Parietal lobe (tissue), 2 donors: ENCODE measurements at places on chromosomes 11 and 22. TPM values are rescaled to one million over a fixed set of nuclear protein-coding genes. Genes with fewer than 3 reads are reported as not detected.

Gene CSF2RB
- total RNA-seq = 0.31 TPM

Gene PLEKHA7
- total RNA-seq = 18.5 TPM

Gene OR51E2
- not detected for total RNA-seq

Gene MMP1
- not detected for total RNA-seq

Gene SHISA8
- not detected for total RNA-seq

Gene TESMIN
- not detected for total RNA-seq

Gene TMPRSS4
- total RNA-seq = not detected

Gene TUB
- 90.8 TPM for total RNA-seq

Gene FRMD8
- 7.8 TPM for total RNA-seq

Gene GLYAT
- total RNA-seq = not detected

Gene IFITM1
- total RNA-seq = 1.3 TPM

Gene KRTAP5-10
- total RNA-seq = not detected

Gene HOATZ
- 1.3 TPM for total RNA-seq

Gene TTC28
- 243 TPM for total RNA-seq

Gene VPREB1
- total RNA-seq = not detected

Gene MMP8
- not detected for total RNA-seq

Gene OR5B21
- total RNA-seq = not detected

Gene CALCA
- not detected for total RNA-seq

Gene YPEL4
- total RNA-seq = 5.6 TPM

Gene SMARCB1
- 56.0 TPM for total RNA-seq

Gene CNTF
- total RNA-seq = 5.6 TPM

Gene TMEM151A
- total RNA-seq = 9.7 TPM

Gene FREY1
- 4.4 TPM for total RNA-seq

Gene JRKL
- 10.6 TPM for total RNA-seq

Gene PRODH
- 2.8 TPM for total RNA-seq

Gene CHRNA10
- total RNA-seq = 2.8 TPM

Gene THRSP
- total RNA-seq = not detected

Gene MMP27
- not detected for total RNA-seq

Gene ACTN3
- total RNA-seq = not detected

Gene IL17REL
- total RNA-seq = 0.31 TPM

Gene PYGM
- 0.63 TPM for total RNA-seq

Gene CSNK2A3
- total RNA-seq = 5.6 TPM

Gene B3GAT1
- 75.4 TPM for total RNA-seq

Gene VSIG10L2
- total RNA-seq = not detected

Gene MPZL2
- 0.63 TPM for total RNA-seq

Gene EIF3F
- 182 TPM for total RNA-seq

Gene HTR3B
- not detected for total RNA-seq

Gene UBE2L3
- 30.0 TPM for total RNA-seq

Gene SLC5A1
- not detected for total RNA-seq

Gene GLYATL1B
- total RNA-seq = not detected

Gene GPHA2
- total RNA-seq = not detected

Gene OR8A1
- total RNA-seq = not detected

Gene C11orf87
- 25.4 TPM for total RNA-seq

Gene TST
- total RNA-seq = 5.0 TPM

Gene EMID1
- 45.4 TPM for total RNA-seq
